ENCODE measurements at places on chromosomes 7 and 10.

DNA sequence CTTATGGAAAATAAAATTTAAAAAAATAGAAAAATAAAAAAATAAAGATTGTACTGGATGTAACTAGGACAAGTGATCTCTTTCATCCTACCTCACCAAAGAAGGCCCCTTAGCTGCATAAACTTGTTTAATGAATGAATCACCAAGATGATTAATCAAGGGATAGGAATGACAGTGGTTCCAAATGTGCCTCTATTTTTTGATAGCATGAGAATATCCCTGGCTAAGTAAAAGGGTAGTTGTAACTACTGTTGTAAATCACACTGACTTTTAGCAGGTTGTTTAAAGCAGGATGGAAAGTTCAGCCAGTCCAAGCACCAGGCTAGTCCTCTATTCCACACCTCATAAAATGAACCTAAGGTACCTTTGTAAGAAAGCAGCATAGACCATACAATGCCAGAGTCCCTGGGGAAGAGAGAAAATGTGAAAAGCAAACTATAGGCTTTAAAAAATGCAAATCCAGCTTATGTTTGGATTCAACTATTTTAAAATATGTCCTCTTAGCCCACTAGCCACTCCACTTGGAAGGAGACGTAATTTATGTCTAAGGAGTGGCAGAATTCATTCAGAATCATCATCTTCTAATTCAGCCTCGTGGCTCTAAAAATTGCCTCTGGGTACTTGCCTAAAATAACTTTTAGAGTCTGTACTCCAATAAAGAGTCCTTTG is 126.8 kb downstream of the SKIDA1 start:
- DNase-seq = no peak

DNA sequence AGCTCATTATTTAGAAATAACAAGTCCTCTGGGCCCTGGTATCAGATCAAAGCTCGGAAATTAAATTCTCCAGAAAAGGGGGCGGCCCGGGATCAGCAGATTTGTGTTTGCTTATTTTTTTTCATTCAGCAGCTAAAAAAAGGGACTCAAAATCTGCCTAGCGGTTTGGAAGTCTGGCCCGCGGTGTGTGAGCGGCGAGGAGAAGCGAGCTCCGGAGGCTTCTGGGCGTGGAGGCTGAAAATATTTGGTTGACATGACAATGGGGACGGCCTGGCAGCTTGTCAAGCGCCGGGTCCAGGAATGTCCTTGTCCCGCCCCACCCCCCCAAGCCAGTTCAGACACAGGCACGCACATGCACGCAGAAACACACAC is 43.4 kb downstream of the FOXL3 start:
- no peak for DNase-seq

DNA sequence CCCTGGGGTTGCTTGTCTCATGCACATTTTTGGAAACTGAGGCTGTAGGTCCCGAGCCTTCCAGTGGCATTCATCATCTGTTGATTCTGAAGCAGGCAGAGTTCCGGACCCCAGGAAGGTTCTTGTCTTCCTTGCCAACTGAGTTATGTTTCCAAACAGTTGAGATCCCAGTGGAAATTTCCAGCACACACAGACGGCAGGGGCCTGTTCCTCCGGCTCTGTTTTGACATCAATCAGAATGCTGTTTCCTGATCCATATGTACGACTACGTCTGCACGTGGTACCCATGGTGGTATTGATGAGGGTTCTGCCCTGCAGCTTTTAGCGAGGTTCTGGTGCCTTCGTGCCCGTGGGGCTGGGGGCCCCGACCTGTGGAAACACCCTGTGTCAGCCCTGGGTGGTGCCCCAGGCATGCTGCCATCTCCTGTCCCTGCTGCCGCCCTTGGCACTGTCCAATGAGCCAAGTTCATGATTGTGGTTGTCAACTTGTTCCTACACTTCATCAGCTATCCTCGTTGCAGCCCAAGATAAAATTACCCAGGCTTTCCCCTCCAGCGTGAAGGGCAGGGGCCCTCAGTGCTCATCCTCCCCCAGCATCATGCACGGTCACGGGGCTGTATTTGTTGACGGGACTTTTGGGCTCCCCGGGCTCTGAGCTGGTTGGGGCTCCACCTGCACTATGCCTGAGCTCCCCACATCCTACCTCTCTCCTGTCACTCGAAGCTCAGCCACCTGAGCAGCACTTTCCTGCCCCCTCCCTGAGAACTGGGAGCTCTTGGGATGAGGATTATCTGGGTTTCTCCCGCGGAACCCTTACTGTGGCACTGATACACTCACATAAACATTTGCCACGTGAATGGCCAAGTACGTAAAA is 7.8 kb upstream of the DPYSL4 start:
- no peak for DNase-seq

DNA sequence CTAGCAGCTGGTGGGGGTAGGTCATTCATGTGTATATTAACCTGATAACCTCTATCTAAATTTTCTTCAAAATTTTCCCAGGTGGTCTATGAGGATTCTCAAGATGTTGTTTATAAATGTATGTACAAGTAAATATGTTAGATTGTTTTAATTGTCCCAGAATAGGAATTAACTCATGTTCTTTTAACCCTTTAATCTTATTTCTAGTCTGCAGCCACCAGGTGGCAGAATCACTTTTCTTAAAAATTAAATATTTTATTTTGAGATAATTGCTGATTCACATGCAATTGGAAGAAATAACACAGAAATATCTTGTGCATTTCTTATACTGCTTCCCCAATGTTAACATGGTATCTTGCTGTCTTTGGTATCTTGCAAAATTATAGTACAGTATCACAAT is 589.5 kb downstream of the ARL4A start:
- DNase-seq = no peak

DNA sequence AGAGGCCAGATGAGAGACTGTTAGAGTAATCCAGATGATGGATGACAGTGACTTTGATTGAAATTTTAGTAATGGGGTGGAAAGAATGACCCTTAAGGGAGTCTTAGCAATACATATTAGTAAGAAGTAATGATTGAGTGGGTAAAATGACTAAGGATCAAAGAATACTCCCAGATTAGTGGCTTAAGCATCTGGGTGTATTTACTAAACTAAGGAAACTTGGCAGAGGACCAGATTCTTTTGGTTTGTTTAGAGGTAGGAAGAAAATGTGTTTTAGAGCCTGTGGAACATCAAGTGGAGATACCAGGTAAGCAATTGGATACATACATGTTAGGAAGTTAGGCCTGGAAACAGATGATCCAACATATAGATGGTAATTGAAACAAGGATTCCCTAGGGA is 58.8 kb upstream of the ADRA2A start:
- DNase-seq = no peak

- DNase-seq = no peak
These were observed 38.2 kb upstream of the MYO3A start for GRCh38 chr10:25895856-25896255.

DNA sequence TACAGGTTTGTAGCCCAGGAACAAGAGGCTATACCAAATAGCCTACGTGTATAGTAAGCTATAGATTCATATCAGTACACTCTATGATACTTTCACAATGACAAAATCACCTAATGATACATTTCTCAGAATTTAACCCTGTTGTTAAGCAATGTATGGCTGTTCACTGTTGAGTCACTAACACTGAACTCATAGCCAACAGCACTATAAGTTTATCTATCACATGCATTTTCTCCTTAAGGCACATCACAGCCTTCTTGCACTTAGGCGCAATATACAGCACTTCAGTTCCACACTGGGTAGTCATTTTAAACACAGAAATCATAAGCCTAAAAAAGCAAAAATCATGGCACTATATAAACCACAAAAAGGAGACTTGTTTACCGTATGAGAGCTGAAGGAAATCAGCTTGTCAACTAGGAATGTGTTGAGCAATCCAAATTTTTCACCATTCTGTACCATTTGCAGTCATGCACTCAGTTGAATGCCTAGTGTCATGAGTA is 45.6 kb downstream of the ZNF438 start:
- DNase-seq = no peak

DNA sequence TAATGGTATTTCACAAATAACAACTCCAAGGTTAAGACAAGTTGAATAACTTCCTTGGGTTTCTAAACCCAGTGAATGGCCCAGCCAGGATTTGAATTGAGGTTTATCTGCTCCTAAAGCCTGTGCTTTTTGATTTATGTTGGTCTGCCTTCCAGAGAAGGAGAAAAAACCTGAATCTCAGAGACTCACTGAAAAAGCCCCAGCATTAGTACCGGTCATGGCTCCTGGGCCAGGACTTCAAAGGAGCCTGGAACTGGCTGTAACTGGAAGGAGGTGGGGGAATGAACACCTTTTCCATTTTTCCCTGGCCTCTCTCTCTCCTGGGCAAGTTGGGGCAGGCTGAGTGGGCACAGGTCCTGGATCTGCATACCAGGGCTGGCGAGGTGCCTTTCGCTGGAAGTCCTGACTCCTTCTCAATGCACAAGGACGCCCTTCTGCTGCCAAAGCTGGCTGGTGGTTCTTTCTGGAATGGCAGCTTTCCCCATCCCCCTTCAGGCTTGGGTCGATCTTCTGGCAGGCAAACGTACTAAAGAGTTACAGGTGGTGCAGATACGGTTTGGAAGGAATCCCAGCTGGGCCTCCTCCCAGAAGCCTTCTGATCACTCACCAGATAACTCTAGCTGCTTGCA is 268.2 kb downstream of the PTEN start:
- DNase-seq = no peak

DNA sequence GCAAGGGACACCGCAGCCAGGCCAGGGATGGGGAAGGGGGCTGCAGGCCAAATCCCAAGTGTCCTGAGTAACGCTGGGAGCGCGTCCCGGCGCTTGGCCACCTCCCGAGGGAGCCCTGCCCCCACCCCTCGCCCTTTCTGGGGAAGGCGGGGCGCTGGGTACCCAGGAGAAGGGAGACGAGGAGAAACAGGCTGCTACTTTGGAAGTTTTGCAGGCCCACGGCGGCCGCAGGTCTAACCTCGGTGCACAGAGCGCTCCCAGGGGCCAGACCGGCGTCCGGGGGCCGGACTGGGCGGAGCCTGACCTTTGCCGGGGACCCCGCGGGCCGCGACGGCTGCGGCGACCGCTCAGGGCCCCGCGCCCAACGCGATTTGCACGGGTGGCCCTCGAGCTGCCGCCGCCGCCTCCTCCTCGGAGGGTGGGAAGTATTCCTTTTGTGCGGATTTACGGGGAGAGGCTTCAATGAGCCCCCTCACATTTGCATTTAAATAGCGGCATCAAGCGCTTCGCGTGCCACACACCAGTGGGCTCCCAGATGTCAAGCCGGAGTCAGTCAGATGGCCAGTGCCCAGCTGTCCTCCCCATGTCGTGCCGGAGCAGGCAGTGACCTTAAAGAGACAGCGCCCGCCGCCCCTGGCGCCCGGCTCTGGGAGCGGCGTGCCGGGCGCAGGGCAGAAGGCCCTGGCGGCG is 3.0 kb upstream of the EBF3 start:
- no peak for DNase-seq

GRCh38 chr10:113665806-113666354 is 2.0 kb upstream of the NRAP start:
- no peak for DNase-seq

GRCh38 chr7:27143023-27143949 is at the start of gene HOXA5:
HOXA5 (minus strand) TSS chr7:27143681; CDS start chr7:27143607, 74 bp downstream.
- peak; percentile 78 for DNase-seq

DNA sequence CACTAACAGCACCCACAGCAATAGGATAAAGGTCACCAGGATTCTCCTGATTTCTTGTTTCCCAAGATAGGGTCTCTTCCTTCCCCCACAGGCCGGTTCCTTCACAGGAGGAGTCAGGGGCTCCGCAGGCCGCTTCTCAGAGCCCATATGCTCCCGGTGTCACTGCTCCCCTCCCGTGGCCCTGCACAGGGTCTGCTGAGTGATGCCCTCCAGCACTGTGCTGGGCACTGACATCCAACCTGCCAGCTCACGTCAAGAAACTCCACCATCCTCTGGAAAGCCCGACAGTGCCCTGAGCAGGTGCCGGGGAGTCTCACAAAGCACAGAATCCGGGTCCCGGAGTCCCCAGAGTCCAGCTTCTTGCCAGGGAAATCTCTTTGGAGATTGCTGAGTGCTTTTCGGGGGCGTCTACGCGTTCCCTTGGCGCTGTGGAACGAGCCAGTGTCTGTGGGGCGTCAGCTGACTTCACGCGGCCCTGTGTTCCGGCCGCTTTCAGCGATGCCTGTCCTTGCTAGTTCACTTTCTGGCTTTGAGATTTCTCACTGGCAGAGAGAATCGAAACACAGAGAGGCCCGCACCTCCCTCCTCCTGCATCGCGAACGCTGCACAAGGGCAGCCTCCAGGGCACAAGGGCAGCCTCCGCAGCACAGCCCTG is 567.5 kb downstream of the DNAJB6 start:
- DNase-seq = no peak

GRCh38 chr7:146510088-146510680 is 393.6 kb downstream of the CNTNAP2 start:
- DNase-seq = no peak

GRCh38 chr7:93147363-93147762 is 822 bp downstream of the SAMD9L start:
- no peak for DNase-seq

- DNase-seq = no peak
These were observed 48.7 kb downstream of the COL13A1 start for GRCh38 chr10:69850440-69850839.

DNA sequence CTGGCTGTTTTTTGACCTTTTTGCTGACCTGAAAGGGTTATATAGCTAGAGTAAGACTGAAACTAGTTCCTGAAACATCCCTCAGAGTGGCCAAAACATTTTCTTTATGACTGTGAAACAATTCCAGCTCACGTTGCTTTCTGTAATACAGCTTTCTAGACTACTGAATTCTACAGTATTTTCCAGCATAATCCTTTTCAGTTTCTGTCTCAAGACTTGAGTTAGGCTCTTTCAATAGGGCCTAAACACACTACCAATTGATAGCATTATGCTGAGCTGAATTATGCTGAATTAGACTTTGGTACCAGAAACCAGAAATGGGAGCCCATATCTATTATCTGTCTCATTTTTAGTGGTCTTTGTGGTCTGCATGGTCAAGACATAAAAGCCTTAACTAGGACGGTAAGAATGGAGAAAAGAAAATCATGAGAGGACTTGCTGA is 72.6 kb downstream of the EPDR1 start:
- DNase-seq = no peak

DNA sequence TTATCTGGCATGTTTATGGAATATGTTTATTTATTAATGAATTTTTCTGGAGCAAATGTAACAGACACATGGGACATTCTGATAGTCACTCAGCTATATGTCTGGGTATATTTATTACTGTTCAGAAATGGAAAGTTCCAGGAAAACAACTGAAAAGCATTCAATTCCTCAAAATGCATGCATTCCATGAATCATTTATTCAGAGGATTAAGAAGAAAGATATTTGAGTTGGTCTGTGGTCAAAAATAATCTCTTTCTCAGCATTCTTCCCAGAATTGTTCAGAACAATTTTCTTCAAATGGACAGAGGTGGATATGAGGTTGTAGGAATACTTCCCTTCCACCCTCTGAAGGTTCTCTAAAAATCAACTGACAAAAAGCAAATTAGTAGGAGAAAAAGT is 97.6 kb upstream of the ITGB1 start:
- DNase-seq = no peak

GRCh38 chr10:85318809-85319807 is 990.7 kb downstream of the CCSER2 start:
- no peak for DNase-seq
